ENCODE measurements at places on chromosomes 7 and 10.

DNA sequence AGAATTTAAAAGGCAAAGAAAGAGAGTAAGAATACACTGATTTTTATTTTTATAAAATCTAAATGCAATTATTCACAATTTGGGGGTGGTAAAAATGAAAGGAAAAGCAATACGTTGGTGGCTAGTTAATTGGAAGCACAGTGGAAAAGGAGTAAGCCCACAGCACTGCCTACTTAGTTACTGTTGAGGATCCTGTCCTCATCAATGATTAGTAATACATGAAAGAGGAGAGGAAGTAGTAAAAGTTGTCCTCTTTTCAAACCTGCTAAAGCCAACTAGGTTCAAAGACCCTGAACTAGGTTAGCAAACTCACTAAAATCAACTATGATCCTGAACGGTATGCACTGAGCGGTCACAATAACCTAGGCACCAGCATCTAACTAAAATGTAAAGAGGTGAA, 52.7 kb upstream of the LRRN3 start:
- no peak for DNase-seq

- DNase-seq = no peak
These were observed 62.7 kb downstream of the CYCS start for GRCh38 chr7:25062380-25062779.

GRCh38 chr10:29670761-29671160, 36.0 kb upstream of the SVIL start:
- DNase-seq = no peak

GRCh38 chr7:40629891-40630290, 495.1 kb downstream of the SUGCT start:
- no peak for DNase-seq

DNA sequence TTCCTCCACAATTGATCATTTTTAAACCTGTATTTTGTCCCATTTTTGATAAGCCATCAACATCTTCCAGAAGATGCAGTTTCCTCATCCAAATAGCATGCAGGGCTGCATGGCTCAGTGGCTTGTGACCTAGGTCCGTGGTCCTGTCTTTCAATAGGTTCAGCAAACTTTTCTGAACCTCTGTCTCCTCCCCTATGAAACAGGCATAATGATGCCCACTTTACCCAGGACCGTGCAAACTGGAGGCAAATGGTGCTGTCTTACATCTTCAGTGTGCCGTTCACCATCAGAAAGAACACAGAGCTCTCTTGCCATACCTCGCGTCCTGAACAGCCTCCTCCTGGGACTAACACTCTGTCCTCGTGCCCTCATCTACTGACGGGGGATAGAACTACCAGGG, 22.3 kb upstream of the FIGNL1 start:
- DNase-seq = no peak

GRCh38 chr7:132546366-132547127, 29.7 kb downstream of the PLXNA4 start:
- no peak for DNase-seq

DNA sequence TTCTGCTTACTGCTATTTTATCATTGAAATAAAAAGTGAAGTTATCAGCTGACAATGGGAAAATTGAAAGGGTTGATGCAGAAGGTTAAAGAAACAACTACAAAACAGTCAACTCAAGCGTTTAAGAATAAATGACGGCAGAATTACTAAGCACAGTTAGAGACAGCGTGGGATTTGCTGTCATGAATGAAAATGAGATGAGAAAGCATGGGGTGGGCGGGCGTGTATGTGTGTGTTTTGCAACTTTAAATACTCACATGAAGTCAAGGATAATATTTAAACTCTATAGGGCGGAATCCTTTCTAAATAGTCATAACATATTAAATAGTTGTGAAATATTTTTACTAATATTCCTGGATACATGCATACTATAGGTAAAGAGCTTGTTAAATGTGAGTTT, 450.8 kb downstream of the ETV1 start:
- no peak for DNase-seq

DNA sequence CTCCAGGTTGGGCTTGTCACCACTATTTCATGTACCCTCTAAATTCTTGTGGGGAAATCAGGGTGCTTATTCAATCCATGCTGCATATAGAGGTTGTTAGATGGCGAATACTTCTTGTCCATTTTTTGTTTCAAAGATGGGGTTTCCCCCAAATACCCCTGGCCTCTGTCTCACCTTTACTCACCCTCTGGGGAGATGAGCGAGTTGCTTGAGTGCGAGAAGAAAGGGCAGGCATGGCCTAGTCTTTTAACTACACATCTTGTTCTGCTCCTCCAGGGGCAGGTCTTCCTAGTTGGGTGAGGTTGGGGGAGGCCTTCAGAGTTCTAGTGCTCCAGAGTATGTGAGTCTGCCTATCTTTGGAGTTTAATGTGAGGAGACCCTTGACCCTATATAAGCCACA, 46.2 kb downstream of the HHEX start:
- DNase-seq = no peak

- no peak for DNase-seq
These were observed 290.9 kb downstream of the CRPPA start for GRCh38 chr7:16130111-16131110.

DNA sequence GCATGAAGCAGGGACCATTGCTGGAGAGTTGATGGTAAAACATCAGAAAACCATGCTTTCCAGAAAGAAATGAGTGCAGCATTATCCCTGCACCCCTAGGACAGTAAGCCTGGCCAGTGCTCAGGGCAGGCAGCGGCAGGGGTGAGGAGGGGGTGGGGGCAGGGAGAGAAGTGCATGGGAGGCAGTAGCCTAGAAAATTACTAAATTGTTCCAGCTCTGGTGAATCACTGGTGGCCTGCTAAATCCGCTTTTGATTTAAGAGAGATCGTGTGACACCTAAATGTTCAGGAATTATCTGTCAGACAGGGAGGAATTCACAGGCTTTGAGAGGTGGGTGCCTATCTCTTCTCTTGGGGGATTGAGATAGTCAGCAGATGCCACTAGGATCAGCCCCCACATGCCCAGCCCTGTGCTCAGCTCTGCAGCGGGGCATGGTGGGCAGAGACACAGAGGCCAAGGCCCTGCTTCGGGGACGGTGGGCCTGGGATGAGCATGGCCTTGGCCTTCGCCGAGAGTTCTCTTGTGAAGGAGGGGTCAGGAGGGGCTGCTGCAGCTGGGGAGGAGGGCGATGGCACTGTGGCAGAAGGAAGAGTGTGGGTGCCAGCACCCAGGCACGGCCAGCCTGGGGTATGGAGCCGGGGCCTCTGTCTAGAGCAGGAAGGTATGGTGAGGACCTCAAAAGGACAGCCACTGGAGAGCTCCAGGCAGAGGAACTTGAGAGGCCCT, 5.0 kb upstream of the AQP1 start:
- no peak for DNase-seq

DNA sequence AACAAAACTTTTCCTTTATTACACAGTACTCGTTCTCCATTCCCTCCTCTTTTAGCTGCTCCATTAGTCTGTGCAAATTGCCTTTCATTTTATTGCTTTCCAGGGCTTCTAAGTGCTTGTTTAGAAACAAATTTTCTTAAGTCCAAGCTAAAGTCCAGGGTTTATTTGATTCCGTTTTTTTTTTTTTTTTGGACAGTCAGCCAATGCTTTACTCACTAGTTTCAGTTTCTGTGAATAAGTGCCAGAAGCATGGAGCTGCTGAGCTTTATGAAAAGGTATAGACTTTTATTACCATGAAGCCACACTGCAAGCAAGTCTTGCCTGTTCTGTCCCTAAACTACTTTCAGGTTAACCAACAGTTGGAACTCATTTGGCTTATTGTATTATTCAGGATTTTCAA, 455.0 kb downstream of the GFRA1 start:
- DNase-seq = no peak

DNA sequence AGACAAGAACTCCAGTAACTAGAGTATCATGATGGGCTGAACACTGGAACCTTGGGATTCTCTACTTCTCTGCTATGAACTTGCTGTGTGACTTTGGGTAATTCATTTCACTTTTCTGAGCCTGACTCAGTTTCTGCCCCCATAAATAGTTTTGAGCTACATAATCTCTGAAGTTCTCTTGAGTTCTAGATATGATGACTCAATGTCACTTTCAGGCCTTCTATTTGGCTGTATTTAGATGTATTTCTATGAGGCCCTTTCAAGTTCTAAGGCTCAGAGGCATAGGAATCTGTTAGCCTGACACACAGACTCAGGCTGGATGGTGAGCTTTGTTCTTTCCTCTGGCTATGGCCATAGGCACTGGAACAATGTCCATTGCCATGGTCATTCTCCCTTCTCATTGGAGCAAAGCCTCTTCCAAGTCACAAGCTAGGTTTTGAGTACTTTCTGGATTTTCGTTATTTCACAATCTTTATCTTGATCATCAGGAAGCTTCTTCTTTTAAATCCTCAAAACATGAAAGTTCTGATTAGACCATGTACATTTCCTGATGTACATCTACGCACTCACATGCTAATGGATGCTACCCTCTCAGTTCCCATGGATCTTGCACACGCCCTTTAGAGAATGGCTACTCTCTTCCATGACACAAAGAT, 101.6 kb downstream of the TES start:
- no peak for DNase-seq

GRCh38 chr7:78794101-78794500, 659.4 kb downstream of the MAGI2 start:
- no peak for DNase-seq

DNA sequence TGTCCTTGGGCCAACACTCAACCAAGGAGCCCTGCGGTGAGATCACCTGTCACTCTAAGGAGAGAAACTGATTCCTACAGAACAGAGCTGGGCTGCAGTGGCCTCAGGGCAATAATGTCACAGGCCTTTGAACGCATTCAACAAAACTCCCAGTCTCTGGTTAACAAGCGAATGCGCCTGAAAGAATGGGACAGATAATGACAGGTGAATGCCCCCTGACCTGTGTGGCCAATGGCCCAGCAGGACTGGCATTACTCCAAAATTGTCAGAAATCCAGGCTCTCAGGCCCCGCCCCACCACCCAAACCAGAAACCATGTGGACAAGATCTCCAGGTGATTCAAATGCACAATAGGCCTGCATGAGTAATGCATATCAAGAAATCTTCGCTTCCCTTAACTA, 277.7 kb upstream of the KLF6 start:
- no peak for DNase-seq

DNA sequence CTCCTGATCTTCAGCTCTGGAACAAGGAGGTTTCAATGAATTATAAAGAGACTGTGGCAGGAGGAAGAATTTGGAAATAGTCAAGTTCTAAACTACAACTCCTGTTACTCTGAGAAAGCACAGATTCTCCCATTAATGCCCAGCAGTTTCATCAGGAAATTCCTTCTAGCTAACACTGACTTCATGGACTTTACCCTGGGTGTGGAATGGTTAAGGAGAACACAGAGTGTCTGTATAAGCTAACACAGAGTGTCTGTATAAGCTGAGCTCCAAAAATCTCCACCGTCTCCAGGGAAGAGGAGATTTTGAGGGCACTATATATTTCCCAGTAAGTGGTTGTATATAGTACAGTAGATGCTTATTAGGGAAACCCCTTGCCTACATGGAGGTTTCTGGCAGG, 675.5 kb downstream of the XPNPEP1 start:
- DNase-seq = no peak

GRCh38 chr10:30185916-30186315, 126.5 kb upstream of the JCAD start:
- no peak for DNase-seq

DNA sequence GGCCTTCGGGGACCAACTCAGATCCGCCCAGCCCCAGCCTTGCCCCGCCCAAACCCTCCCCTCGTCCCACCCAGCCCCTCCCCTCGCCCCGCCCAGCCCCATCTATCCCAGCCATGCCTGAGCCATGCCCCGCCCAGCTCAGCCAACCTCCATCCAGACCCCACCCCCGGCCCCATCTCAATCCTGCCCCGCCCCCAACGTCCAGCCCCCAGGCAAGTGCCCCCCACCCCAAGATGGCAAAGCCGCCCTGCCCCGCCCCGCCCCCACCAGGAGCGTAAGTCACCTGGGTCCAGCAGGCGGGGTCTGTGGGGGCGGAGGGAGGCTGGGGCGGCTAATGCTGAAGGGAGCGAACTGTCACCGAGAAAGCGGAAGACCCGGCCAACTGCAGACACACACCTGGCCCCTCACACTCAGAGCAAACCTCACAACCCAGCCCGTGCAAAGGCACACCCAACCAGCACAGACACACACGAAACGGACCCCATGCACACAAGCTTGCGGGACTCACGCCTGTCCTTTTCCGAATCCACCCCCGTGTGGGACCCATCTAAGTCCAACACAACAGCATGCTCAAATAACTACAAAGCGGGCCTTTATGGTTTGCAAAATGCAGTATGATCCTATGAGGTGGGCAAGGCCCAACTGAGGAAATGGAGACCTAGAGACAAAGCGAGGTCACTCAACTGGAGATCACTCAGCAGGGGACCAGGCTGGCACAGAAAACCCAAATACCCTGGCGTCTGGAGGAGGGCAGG, 11.5 kb upstream of the OGA start:
- DNase-seq = peak; percentile 84

GRCh38 chr7:129341212-129341611, 93.0 kb upstream of the STRIP2 start:
- no peak for DNase-seq

- no peak for DNase-seq
These were observed 106.6 kb upstream of the INHBA start for GRCh38 chr7:41809529-41809939.
